ENCODE measurements at places on chromosomes 6 and 20.

DNA sequence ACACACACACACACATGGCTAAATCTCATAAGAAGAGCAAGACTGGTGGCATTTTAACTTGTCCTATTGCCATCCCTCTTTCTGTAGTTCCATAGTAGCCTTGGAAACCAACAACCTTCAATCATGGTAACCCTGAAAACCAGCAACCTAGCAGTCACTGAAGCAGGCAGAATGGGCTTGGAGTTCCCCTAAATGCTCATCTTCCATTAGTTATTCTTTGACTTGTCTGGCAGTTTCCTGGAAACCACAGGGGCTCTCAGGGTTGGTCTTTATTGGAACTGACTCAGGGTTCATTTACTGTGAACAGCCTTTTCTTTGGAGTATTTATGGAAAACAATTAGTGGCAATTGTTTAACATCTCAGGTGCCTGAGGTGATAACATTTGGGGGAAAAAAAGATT, 19.4 kb upstream of the BRPF3 start:
- no peak for DNase-seq

GRCh38 chr20:37881601-37882343, 21.2 kb upstream of the VSTM2L start:
- no peak for DNase-seq

DNA sequence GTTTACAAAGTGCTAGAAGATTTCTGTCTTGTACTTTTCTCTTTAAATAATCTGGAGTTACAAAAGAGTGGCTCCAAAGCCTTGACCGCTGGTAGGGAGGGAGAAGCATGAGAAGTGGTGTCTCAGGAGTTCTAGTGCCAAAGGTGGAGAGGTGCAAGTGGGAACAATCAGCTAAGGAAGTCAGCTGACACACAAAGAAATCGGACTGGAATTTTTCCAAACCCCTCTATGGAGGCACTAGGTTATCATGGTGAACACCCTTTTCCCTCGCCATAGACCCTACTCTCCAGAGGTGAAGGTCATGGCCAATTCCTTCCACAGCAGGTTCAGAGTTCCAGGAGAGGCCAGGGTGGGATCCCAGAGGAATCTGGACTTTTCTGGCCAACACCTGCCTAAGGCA, 14.8 kb downstream of the PLAGL2 start:
- no peak for DNase-seq

DNA sequence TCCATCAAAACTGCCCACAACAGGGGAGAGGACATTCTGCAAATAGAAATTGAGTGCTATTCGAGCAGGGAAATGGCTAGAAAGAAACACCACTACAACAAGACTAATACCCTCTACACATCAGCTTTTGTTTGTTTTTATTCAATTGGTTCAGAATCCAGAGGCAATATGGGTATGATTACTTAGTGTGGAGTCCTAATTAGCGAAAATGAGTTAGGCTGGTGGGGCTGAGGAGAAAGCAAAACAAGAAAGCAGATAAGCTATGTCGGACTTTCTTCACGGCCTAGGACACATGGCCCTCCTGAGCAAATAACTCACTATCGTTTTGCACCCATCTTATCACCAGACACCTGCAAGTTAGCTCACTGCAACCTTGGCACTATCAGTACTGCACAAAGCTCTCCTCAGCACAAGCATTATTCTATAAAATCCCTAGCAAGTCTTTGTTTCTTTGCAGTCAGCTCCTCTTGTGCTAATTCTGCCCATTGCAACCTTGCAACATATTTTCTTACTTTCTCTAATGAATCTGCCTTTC, 31.3 kb upstream of the SH3BGRL2 start:
- no peak for DNase-seq

DNA sequence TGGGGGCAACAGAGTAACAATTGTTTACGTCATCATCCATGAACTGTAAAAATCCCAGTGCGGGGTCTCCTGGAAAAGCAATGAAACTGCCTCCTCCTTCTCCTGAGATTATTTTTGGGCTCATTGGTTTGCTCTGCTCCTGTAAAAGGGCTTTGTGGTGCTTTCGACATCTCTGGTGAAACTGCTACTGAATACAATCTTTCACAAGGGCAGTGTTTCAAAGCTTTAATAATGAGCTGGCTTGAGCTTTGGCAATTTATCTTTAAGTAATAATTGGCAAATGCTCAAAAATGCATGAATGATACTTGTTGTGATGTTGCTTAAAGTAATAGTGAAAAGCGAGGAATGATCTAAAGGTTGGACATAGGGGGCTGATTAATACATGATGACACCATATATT, 43.5 kb upstream of the ENPP1 start:
- DNase-seq = no peak

- no peak for DNase-seq
Measured at GRCh38 chr20:22508426-22508825, 75.9 kb downstream of the FOXA2 start.

DNA sequence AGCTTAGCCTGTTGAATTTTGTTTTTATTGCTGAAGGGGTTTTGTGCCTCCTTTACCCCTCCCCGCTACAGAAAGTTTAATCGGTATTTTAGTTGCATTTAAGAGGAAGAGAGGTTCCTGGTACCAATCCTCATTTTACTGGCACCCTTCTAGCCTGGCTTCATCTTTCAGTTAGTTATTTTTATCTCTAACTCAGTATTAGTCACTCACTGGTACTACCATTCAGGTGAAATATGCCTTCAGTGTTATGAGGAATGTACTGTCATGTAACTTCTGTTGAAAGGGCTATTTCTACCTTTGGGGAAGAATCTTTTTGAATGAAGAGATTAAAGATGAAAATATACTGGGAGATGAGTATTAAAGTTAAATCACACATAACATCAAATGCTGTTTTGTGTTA, 211.8 kb downstream of the CDKAL1 start:
- no peak for DNase-seq

DNA sequence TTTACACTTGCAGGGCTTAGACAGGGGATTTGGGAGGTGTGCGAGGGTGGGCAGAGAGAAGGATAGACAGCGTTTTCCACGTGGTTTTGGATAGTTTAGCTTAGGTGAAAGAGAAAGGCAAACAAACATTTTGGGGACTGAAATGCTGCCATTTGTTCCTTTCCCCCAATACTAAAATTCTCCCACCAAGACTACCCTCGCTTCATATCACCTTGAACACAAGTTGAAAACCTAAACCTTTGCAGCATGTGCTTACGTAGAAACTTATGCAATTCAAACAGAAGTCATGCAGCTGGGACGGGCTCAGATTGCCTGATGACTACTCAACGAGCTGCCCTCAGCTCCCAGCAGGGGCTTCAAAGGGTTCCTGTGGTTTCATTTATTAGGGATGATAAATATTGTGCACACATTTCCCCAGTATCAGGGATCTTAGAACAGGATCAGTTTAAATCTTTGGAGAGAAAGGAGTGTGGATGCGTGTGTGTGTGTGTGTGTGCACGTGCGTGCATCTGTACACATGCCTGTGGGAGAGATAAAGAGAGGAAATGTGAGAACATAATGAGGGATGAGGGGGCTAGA, 77.3 kb downstream of the SLC22A23 start:
- DNase-seq = no peak

DNA sequence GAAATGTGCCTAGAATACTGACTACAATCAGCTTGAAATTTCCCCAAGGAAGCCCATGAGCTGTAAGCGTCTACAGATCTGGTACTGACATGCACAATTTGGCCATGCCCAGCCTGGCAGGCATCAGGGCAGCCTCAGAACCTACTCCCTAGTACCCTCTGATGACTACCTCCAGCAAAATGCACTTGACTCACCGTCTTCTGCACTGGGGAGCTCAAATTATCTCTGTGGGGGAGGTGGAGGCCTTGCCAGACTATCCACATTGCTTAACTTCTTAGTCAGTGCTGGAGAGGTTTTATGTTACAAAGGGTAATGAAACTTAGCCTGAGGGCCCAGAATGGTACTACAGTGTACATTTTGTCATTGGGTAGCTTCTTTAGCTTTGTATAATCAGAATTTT, 126.0 kb upstream of the ADGRF1 start:
- DNase-seq = no peak

DNA sequence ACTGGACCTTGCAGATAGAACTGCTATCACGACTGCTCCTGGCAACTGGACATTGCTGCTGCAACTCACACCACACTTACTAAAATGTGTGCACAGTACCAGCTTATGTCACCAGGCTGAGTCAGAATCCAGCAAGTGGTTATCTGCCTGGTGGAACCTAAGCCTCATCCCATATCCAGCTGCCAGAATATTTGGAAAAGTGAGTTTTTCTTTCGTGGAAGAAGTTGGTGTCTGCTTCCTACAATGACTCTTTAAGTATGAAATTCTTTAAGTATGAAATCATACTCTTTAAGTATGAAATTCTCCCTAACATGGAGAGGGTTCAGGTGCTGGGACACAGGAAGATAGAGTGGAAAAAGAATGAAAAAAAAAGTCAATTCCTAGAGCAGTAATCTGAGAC, 16.4 kb upstream of the POLR1H start:
- DNase-seq = no peak

DNA sequence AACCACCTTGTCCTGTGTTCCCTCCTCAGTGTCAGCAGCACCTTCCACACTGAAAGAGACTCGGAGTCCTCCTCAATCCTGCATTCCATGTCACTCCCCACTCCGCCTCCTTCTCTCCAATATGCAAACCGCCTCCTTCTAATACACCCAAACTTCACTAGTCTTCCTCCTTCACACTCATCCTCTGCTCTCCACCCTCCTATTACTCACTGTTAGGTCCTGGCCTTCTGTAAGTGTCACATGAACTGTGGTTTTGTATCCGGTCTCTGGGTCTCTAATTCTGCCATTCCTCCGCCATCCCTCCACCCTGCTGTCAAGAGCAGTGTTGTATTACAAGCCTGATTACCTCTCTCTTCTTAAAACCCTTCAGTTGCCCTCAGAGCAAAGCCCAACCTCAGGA, 200.5 kb upstream of the CDYL start:
- no peak for DNase-seq

- no peak for DNase-seq
Measured at GRCh38 chr6:14506656-14507246, 389.2 kb downstream of the CD83 start.

DNA sequence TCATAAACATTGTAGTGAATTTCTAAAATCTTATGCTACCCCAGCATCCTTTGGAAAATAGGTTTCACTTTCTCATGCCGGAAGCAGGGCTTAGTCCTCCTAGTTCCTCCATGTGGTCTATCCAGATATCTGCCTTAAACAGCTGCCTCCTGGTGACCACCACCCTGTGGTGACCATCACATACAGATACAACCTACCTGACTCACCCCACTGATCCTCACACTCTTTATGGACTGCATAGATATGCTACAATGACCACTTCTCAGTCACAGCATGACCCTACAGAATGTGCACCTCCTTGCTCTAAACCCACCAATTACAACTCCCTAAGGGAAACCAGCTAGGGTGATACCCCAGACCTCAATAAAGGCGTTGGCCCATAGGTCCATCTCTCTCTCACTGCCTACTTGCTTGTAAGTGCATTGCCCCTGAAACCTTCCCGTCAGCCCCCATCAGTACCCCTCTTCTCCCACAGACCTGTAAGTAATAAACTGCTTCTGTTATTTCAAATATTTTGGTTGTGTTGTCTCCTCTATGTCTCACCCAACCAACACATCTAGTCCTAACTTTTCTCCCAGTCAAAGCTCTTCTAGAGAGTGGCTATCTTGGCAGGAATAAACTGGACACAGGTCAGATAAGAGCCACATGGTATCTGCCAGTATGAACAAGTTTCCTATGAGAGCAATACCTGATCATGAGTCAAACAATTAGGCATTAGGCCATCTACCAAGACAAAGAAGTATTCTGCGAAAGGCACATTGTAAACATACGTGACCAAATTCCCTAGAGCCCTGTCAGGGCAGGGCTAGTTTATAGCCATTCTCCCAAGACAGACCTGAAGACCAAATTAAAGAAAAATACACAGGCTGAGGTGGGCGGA, 39.4 kb upstream of the PLEKHG1 start:
- DNase-seq = no peak

DNA sequence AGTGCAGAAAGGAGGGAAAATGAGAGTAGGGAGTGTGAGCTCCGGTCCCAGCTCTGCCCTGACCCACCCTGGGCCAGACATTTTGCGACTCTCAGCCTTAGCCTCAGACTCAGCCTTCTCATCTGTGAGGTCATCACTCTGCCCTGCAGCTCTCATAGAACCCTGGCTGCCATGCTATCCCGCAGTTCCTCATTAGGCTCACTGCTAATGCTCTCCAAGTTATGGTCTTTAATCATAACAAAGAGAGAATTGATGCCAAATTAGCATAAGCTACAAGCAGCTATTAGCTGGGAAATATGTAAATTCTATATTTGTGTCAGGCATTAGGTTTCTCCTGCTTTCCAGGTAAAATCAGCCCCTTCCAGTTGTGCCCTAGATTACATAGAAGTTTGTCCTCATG, 46.5 kb upstream of the MLN start:
- no peak for DNase-seq

GRCh38 chr6:105896052-105896820, 189.9 kb upstream of the PRDM1 start:
- DNase-seq = no peak

- DNase-seq = no peak
Measured at GRCh38 chr6:138162111-138162954, 594 bp downstream of the ARFGEF3 start.

GRCh38 chr20:10472871-10473270, 37.8 kb downstream of the SLX4IP start:
- no peak for DNase-seq

DNA sequence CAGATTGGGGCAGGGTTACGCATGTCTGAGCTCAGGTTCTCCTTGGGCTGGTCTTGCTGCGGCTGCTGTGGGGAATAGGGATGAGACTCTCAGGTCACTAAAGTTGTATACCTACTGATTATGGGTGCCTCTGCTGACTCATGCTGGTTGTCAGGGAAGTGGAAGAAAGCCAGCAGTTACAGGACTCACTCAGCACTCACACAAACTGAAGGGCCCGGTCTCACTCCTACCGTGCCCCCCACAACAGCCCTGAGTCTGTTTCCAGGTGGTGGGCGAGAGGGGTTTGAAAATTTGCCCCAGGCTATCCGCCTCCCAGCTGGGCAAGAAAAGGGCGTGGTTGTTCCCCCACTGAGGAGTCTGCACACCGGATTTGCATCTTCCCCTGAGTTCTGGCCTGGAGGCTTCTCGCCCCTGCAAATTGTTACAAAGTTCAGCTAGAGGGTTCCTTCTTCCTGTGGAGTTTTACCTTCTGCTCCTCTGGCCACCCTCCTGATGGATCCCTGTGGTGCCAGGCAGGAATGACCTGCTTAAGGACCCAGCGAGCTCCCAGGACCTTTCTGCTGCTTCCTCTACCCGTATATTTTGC, 659.2 kb downstream of the HDGFL1 start:
- no peak for DNase-seq

GRCh38 chr6:129835691-129836090, 25.4 kb downstream of the TMEM244 start:
- DNase-seq = no peak

Measured in anterior cingulate cortex (tissue), 58 donors.